ENCODE measurements at places on chromosomes 2 and 18. TPM values are rescaled to one million over a fixed set of nuclear protein-coding genes. Genes with fewer than 3 reads are reported as not detected.

The GAREM1 gene
- total RNA-seq, result not detected

The C2orf80 gene
- not detected for total RNA-seq

The ALPP gene
- total RNA-seq, result not detected

The ERBB4 gene
- not detected for total RNA-seq

The CELF4 gene
- not detected for total RNA-seq

The L3MBTL4 gene
- 0.08 TPM for total RNA-seq

The NEUROD1 gene
- total RNA-seq, result not detected

The TNFAIP6 gene
- total RNA-seq, result not detected

The SNTG2 gene
- 2.9 TPM for total RNA-seq

The NRP2 gene
- total RNA-seq, result 3.3 TPM

The SLC23A3 gene
- 4.7 TPM for total RNA-seq
